Head of caudate nucleus (tissue), 42 donors: ENCODE measurements at places on chromosomes 6 and 20.
A peak's percentile ranks its signal among the peaks of the same experiment; 100 is the strongest.

DNA sequence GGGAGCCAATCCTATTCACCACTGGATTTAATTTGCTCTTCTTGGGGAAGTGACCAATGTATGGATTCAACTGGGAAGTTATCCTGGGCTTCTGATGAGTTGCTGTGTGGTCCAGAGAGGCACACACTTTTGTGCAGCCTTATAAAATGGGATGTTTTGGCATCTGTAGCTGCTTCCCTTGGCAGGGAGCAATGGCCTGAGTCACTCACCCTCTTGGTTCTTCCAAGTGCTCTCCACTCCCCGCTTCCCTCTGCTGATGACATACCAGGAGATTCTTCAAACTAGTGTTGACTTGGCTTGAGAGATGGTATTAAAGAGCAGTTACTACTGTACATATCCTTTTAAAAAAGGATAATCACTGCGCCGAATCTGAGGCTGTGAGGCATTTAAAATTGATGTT, 105.8 kb downstream of the JARID2 start:
- peak; percentile 39 for DNase-seq

GRCh38 chr6:100617633-100618350, 153.1 kb upstream of the SIM1 start:
- no peak for DNase-seq

DNA sequence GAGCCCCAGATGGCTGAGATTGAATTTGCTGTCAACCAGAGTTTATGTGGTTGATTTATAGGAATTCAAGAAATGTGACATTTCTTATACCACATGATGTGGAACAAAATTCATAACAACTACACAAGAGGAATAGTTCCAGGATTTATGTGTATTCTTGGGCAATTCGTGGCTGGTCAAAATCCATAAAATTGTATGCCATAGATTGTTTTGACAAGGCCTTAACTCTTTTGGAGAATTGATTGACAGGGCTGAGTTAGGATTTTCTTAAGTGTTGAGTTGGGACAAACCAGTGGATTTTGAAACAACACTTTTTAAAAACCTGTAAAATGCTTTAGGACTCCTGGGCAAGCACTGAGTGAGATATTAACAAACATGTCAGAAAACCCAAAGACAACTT, 19.4 kb upstream of the SLC2A12 start:
- no peak for DNase-seq

DNA sequence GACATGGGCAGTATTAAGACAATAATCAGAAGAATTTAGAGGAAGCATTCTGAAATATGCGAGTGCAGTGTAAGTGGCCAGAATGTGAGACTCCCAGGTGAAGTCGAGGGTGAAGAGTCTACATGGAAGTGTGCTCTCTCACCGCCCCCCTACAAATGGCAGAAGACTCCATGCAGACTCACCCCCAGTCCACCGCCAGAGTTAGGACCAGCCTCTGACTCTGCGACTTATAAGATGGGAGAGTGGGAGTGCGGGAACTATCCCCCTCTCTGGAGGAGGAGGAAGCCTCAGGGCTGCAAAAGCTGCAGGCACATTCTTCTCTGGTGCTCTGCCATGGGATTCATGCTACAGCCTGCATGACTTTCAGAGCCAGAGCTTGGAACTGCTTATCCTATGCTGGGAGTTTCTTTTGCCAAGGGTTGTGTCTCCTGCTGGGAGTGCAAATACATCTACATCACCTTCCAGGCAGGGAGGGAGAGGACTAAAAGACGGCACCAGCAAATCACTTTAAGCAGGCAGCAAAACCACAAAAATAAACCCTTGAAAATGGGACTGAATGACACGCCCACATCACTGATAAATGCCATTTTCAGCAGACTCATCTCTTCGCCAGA, 206.7 kb upstream of the SULF2 start:
- no peak for DNase-seq

GRCh38 chr6:129130106-129130505, 247.2 kb downstream of the LAMA2 start:
- DNase-seq, result no peak

- DNase-seq, result no peak
These were observed 72.7 kb downstream of the LY86 start for GRCh38 chr6:6661191-6661590.

- DNase-seq, result no peak
These were observed 131.3 kb downstream of the CEBPB start for GRCh38 chr20:50321797-50322480.

DNA sequence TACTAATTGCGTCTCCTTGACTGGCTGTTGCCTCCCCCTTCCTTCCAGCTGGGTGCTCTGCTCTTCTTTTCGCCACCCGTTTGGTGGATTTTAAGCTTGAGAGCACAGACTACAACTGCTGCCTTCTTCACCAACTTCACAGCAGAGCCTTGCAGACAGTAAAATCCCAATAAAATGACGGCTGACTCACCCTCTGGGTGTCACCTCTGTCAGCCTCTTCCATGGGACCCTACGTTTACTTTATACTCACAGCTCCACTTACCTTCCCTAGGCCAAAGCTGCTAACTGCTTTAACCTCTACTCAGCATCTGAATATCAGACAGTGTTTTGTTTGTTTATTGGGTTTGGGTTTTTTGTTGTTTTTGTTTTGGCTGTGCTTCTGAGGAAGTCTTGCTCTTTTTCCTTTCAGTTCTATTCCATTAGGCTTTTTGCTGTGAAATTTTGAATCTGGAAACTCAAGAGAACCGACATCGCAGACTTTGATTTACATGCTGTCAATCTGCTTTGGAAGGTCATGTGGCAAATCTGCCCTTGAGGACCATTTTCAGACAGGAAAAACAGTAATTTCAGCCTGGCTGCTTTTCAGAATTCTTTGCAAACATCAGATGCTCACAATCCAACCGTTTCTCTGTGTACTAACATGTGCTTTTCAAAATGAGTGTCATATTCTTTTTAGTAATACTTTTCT, 2.4 kb downstream of the AGPAT4 start:
- peak; percentile 23 for DNase-seq

- no peak for DNase-seq
These were observed 148.5 kb upstream of the DEFB112 start for GRCh38 chr6:50198245-50198644.

- DNase-seq, result no peak
These were observed 111.4 kb upstream of the ATXN1 start for GRCh38 chr6:16872543-16873235.

DNA sequence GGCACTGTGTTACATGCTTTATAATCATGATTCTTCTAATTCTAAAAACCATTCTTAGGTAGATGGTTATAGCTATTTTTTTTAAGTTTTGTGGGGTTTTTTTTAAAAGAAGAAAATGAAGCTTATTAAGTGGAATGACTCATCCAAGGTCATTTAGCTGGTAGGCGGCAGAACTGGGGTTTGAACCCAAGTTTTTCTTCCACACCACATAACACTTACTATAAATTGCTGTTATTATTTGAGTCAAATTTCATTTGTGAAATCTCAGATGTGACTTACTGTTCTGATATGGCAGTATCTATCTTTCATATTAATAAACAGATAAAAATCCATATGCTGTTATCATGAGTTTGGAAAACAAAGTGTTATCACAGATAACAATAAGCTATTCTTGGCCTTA, 10.4 kb upstream of the COL10A1 start:
- no peak for DNase-seq

DNA sequence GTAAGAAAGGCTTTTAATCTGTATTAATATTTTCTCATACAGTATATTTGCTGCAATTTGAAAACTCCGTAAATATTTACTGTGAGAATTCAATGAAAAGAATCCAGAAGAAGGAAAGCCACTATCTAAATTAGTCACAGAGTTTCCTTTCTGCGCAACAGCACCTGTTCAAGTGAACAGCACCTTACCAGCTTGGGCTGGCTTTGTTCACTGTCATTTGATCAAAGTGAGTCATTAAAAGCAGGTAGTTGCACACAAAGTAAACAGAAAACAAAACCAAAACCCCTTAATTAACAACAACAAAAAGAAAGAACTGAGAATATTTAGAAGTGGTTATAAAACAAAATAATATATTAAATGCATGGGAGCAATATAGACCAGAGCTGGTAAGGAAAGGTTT, 12.8 kb downstream of the SMLR1 start:
- DNase-seq, result no peak

GRCh38 chr6:85764844-85765243, 122.2 kb upstream of the SYNCRIP start:
- no peak for DNase-seq

- DNase-seq, result peak; percentile 57
These were observed at the start of gene OGFR for GRCh38 chr20:62804627-62805154. Gene OGFR, plus strand, starts transcription at chr20:62804835. Its CDS starts 25 bp downstream, at chr20:62804860.

DNA sequence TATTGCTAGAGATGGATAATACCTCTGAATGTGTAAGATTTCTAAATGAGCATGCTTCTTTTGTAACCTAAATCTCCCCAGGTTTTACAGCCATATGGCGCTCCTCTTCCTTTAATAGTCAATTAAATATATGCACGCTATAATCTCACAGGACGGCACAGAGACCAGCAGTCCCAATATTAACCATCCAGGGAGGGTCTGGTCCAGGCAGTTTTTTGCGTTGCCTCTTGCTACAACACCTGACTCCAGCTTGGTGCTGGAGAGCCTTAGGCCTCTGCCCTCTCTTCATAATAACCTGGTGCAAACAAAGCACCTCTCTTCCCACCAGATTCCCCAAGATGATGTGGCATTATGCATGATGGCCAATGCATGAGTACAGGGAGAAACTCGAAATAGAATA, 183.4 kb downstream of the LY86 start:
- no peak for DNase-seq

GRCh38 chr6:39225543-39225942, 3.7 kb downstream of the KCNK5 start:
- DNase-seq, result no peak

- no peak for DNase-seq
These were observed 2.3 kb downstream of the RNF144B start for GRCh38 chr6:18389479-18389878.

- no peak for DNase-seq
These were observed 493 bp upstream of the SGK1 start for GRCh38 chr6:134318236-134318973.

DNA sequence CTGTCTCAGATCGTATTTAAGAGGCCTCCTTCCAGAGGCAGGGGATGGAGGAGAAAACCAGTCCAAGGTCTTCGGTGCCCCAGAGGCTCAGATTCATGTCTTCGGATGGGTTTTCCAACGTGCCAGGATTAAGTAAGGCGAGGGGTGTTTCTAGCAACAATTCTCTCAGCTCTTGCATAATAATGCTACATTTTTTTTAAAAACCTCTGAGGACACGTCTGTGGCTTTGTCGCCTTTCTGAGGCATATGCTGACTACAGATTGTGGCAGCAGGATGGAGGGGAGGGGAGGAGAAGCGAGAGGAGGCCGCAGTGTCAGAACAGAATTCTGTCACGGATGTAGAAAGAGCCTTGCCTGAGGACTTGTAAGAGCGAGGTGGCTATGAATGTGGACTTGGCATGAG, 17.7 kb upstream of the CCDC167 start:
- no peak for DNase-seq

- no peak for DNase-seq
These were observed 2.5 kb downstream of the TRIM10 start for GRCh38 chr6:30158475-30159040.

DNA sequence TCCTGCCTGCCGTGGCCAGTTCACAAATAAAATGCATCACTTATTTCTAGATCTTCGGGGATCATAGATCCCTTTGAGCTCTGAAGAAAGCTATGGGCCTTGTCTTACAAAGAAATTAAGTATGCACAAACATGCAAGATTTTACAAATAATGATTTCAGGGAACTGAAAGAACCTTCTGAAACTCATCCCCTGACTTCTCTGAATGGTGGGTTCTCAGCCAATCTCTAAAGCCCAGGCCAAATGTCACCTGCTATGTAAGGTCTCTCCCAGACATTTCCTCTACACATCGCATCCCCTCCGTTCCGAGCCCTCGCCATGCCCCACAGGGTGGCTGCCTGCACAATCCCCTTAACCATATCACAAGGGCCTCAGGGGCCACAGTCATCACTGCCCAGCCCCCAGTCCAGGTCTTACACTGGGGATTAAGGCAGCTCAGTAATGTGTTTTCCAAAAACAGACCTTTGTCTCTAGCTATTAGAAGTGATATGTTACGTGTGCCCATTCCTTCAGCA, 16.1 kb upstream of the ANKRD60 start:
- DNase-seq, result no peak

DNA sequence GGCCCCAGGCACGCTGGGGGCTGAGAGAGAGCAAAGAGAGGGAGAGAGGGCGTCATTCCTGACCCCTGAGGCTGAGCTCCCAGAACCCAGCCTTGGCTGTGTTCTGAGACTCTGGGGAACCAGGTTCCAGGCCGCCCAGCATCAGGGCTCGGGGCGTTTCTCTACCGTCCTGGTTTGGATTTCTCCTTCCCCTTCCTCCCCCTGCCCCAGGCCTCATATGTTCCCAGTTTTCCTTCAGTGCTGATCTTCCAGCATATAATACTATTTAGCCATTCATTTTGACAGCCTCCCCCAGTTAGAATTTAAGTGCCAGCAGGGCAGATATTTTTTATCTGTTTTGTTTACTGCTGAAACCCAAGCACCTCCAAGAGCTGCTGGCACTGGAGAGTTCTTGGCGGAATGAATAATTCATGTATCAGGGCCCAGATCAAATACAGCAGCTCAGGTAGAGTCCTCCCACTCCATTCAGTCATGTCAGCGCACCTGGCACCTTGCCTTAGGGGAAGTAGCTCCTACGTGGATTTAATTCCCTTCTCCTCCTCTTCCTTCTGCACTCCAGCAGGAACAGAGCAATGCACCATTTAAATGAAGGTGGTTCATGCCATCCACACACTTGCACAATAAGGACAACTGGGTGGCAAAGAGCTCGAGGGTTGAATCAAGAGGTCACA, 23.4 kb upstream of the FRMD1 start:
- DNase-seq, result no peak

DNA sequence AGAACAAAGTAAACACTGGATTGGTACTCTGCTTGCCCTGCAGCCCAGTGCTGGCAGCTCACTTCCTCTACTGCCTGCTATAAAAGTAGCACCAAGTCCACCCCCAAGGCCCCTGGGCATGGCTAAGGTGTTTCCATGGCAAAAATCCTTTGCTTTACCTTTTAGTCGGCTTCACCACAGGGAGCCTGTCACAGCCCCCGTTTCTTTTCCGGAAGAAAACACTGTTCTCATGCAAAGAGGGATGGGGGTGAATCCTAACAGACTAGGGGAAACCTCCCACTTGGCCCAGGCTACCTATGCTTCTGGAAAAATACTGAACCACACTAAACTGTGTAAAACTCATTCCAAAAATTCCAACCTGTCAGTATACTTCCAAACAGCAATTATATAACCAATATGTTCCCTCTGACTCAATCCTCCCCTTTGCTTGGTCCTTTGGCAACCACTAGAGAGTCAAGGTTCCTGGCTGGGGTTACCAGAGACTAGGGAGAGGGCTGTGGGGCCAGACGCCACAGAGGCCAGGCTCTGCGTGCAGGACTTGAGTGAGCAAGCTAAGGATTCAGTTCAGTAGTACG, 16.1 kb downstream of the PPIL1 start:
- DNase-seq, result peak; percentile 75

- no peak for DNase-seq
These were observed 7.6 kb upstream of the TMC2 start for GRCh38 chr20:2528671-2529271.
